ENCODE measurements at places on chromosomes 1 and 21. TPM values are rescaled to one million over a fixed set of nuclear protein-coding genes. Genes with fewer than 3 reads are reported as not detected.

The CDK11A gene
- polyA plus RNA-seq: 5.3 TPM

The ANKRD65 gene
- polyA plus RNA-seq: 5.1 TPM

The SPATA21 gene
- 0.04 TPM for polyA plus RNA-seq

The KMO gene
- 4.4 TPM for polyA plus RNA-seq

DNA sequence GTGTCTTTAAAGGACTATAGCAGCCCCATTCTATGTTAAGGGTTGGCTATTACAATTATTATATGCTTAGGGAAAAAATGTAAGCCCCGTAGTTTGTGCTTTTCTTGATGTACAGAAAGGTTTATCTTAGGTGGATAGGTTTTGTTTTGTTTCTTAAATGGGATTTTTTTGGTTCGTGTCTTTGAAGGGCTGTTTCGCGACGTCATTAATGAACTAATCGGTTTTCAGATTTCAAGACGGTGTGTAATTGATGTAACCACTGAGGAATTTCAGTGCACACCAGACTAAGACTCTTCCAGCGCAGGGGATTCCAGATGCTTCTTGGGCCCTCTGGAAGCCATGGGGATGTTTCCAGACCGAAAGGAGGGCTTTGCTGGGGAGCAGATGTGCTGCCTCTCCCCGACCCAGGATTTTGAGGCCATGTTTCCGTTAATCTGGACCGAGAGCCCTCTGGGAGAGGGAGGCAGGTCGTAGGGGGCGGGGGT is 4.8 kb upstream of the SIM2 start:
- no peak overlapping the region for H3K4me3 ChIP-seq
- DNase-seq: no peak

- no peak overlapping the region for H3K4me3 ChIP-seq
- H3K36me3 ChIP-seq: no peaks in the 10 kb centered on the region
- peaks cover 11% of the 10 kb centered on the region for H3K27me3 ChIP-seq
- H3K4me1 ChIP-seq: no peaks in the 10 kb centered on the region
- no peak for DNase-seq
Observed at GRCh38 chr1:11354893-11355553, 82.0 kb downstream of the UBIAD1 start.

DNA sequence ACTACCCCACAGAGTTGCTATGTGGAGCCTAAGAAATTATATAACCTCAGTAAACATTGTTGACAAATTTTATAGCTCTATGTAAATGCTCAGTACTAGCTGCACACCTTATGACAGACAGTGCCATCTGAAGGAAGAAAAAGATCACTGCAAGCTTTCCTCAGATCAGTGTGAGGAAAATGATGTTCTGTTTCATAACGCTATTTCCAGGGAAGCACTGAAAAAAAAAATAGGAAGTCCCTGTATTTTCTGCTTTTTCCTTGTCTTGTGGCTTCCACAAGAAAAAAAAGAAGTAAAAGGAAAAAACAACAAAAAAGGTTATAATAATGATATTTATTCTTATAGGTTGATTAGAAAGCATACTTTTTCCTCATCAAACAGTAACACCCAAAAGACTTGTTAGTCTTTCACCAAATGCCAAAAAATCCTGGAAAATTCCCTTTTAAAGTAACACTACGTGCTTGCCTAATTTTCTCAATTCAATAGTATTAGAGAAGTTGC is 23.2 kb downstream of the LYST start:
- DNase-seq: peak; percentile 5
- H3K4me1 ChIP-seq: no peaks in the 10 kb centered on the region
- no peak overlapping the region for H3K27ac ChIP-seq

GRCh38 chr1:76082062-76082461 is 7.5 kb downstream of the ST6GALNAC3 start:
- no peaks in the 10 kb centered on the region for H3K36me3 ChIP-seq
- no peaks in the 10 kb centered on the region for H3K4me1 ChIP-seq
- no peak for DNase-seq
- no peak overlapping the region for H3K27ac ChIP-seq
- H3K27me3 ChIP-seq: no peaks in the 10 kb centered on the region

DNA sequence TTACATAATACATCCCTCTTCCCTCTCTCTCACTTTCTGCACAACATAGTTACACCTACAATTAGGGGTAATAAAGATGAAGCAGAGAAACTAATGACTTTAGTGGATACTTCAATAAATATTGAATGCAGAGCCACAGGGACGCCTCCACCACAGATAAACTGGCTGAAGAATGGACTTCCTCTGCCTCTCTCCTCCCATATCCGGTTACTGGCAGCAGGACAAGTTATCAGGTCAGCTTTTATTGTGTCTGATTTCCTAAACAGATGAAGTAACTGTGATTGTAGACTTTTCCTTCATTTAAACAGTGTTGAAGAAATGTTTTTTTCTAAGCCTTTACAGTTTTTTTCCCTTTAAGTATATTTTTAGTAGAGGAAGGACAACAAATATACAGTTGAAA is 281.6 kb downstream of the TPR start:
- H3K27ac ChIP-seq: no peak overlapping the region
- H3K4me3 ChIP-seq: no peak overlapping the region
- no peaks in the 10 kb centered on the region for H3K27me3 ChIP-seq
- no peak for DNase-seq
- no peaks in the 10 kb centered on the region for H3K36me3 ChIP-seq
- H3K4me1 ChIP-seq: no peaks in the 10 kb centered on the region

GRCh38 chr1:5935026-5935425 is 57.2 kb downstream of the NPHP4 start:
- H3K27ac ChIP-seq: no peak overlapping the region
- no peak for DNase-seq
- H3K4me1 ChIP-seq: peaks cover 9% of the 10 kb centered on the region
- H3K36me3 ChIP-seq: no peaks in the 10 kb centered on the region
- H3K27me3 ChIP-seq: no peaks in the 10 kb centered on the region

- H3K27ac ChIP-seq: no peak overlapping the region
- H3K27me3 ChIP-seq: no peaks in the 10 kb centered on the region
- no peak overlapping the region for H3K4me3 ChIP-seq
- peaks cover 20% of the 10 kb centered on the region for H3K4me1 ChIP-seq
- no peak for DNase-seq
Observed at GRCh38 chr1:9108056-9108665, 20.7 kb downstream of the GPR157 start.

GRCh38 chr1:109654519-109654918 is 1.4 kb upstream of the GSTM4 start:
- H3K4me3 ChIP-seq: no peak overlapping the region
- no peak for DNase-seq
- H3K27ac ChIP-seq: no peak overlapping the region
- H3K36me3 ChIP-seq: no peaks in the 10 kb centered on the region

DNA sequence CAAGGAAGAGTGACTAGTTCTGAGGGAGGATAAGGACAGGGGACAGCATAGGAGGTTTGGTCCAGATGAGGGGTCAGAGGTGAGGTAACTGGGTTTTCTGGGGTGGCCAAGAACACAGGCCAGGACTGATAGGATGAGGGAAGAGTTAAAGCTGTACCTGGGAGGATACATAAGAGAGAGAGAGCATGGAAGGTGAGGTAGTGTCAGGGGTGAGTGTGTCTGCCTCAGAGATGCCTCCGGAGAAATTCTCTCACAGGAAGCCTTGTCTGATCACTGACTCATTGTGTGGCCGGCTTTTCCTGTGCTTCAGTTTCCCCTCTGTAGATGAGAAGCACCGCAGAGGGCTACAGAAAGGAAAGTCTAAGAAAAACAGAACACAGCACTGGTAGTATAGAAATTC is 40.2 kb downstream of the FASLG start:
- no peak overlapping the region for H3K4me3 ChIP-seq
- peaks cover 19% of the 10 kb centered on the region for H3K4me1 ChIP-seq
- no peak for DNase-seq
- no peaks in the 10 kb centered on the region for H3K36me3 ChIP-seq
- H3K27me3 ChIP-seq: no peaks in the 10 kb centered on the region
- peak overlapping the region; percentile 33 for H3K27ac ChIP-seq

DNA sequence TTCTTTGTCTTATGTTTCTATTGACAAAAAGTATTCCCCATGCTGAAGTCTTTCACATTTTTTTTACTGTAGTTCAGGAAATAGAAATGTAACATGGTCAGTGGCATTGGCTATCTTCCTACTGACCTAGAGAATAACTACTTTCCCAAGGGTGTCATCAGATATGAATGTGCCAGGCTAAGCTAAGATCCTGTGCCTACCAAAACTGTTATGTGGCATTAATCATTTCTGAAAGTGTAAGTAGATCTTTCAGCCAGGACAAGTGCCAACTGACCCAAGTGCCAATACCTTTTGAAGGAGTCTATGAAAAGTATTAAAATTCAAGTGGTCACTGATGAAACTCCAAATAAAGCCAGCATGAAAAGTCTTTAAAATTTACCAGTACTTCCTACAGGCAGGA is 165.3 kb downstream of the TNFSF18 start:
- H3K36me3 ChIP-seq: no peaks in the 10 kb centered on the region
- peaks cover 8% of the 10 kb centered on the region for H3K4me1 ChIP-seq
- H3K4me3 ChIP-seq: no peak overlapping the region
- H3K27ac ChIP-seq: no peak overlapping the region

Measured in keratinocyte (primary cell).